ENCODE measurements at places on chromosomes 16 and 17.

DNA sequence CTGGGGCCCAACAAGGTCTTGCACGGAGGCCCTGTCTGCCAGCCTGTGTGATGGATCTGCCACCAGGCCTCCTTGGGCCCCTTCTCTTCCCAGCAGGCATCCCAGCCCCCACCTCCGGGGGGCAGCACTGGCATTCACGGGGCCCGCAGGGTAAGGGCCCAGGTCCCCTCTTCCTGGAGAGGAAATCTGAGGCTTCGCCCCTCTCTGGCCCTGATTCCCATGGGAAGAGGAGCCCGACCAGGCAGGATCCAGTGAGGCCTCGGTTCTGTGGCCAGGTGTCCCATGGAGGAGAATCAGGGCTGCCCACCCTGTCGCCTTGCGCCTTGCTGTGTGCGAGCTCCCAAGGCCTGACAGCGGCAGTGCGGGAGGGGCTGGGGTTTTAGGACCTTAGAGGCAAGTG is 48.4 kb downstream of the PDPK1 start:
- DNase-seq: no peak

DNA sequence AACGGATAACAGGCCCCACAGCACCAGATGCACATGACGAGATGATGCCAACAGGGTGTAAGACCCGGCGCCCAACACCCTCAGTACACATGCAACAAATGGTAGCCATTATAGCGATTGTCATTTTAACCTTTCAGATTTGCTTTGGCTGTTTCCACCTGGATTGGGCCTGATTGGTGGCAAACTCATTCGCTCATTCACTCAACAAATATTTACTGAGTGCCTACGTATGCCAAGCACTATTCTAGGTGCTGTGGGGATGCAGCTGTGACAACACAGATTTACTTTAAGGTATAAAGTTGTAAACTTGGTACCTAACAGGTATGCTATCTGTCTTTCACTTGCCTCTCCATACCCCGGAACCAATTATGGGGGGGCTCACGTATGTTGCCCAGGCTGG is 66.8 kb downstream of the SRCIN1 start:
- DNase-seq: no peak

- DNase-seq: no peak
These were observed 126.6 kb downstream of the TMEM132E start for GRCh38 chr17:34706029-34706428.

GRCh38 chr16:86046667-86047270 is 147.8 kb downstream of the IRF8 start:
- DNase-seq: no peak

DNA sequence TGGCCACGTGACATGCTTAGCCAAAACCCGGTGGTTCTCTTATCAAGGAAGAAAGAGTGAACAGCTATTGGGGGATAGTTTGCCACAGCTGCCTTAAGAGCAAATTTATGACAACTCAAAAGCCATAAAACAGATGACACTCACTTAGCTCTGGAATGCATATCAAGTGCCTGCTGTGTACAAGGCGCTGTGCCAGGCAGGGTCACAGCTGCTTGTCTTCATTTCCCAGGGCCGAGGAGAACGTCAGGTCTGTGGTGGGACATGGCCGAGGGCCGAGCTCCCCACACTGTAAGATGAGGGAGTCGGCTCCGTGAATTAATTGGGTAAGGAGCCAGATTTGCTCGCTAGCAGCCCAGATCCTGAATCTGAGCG is 14.0 kb downstream of the EEF2K start:
- DNase-seq: no peak

DNA sequence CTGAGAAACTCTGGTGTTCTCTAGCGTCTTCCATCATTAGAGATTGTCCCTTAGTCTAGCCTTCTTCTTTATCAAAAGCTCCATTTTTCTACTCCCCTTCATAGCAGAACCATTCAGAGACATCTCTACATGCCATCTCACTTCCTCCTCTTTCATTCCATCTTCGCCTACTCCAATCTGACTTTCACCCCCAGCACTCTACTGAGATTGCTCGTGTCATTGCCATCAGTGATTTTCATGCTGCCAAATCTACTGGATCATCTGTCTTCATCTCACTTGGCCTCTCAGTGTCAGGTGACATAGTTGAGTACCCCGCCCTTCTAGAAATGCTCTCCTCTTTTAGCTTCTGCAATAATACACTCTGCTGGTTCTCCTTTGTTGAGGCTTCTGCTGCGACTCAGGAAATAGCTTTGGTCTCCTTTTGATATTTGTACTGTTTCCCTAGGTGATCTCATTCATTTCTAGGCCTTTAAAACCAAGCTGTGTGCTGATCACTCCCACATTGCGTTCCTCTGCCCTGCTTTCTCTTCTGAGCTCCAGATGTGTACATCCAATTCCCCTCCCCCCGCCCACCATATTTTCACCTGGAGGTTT is 119.1 kb downstream of the FTO start:
- DNase-seq: no peak

- no peak for DNase-seq
These were observed 1.3 kb downstream of the NF1 start for GRCh38 chr17:31096106-31096436.

- DNase-seq: no peak
These were observed 66.9 kb upstream of the GSG1L start for GRCh38 chr16:28130099-28131088.
